CD4-positive, CD25-positive, alpha-beta regulatory T cell (primary cell): ENCODE measurements at places on chromosomes 1 and 21. TPM values are rescaled to one million over a fixed set of nuclear protein-coding genes. Genes with fewer than 3 reads are reported as not detected.

DNA sequence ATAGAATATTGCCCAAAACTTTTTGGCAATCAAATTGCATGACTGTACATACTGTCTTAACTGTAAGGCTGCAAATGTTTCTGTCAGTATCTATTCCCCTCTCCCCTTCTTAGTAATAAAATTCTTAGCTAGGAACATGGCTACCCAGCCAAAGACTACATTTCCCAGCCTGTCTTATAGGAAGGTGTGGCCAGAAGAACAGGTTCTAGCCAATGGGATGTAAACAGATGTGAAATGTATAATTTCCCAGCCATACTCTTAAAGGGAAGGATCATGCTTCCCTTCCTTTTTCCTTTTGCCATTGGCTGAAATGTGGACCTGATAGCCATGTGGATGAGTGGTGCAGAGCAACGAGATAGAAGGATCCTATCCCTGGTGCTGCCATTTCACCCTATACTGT is 7.0 kb upstream of the HIVEP3 start:
- H3K4me1 ChIP-seq, result no peaks in the 10 kb centered on the region
- no peaks in the 10 kb centered on the region for H3K36me3 ChIP-seq
- H3K4me3 ChIP-seq, result no peak overlapping the region

DNA sequence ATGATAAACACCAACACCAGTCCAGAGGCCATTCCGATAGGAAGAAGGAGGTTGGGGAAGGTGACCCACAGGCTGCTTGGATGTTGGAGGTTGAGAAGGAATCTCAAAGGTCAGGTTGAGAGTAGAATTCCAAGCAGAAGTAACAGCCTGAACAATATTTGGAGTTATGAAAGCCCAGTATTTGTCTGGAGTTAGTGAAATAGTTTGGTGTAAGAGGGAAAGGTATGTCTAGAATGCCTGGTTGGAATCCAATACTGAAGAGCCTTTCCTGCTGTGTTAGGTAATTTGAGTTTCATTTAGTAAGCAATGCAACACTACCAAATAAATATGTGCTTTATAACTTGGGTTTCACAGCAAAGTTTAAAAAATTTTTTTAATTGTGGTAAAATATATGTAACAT is 70.5 kb upstream of the MCOLN3 start:
- no peaks in the 10 kb centered on the region for H3K4me1 ChIP-seq
- no peak overlapping the region for H3K4me3 ChIP-seq
- H3K27me3 ChIP-seq, result peaks cover 1% of the 10 kb centered on the region
- no peak overlapping the region for H3K27ac ChIP-seq

DNA sequence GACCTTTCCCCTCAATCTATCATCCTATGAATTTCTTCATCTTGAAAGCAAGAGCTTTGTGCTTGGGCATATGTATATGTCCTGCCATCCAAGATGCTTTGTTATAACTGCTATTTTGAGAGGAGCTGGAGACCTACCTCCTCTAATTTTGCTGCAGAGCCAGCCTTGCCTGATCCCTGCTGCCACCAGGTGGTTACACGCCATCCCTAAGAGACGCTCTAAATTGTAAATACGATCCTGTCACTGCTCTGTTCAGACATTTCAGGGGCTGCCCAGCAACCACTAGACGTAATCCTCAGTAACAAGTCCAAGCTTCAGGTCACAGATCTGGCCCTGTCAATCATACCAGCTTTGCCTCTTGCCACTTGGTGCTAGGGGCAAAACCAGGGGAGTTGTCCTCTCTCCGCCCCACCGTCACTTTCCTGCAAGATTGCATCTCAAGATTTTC is 32.9 kb downstream of the GPA33 start:
- no peaks in the 10 kb centered on the region for H3K27me3 ChIP-seq
- H3K36me3 ChIP-seq, result peaks cover 40% of the 10 kb centered on the region
- H3K27ac ChIP-seq, result no peak overlapping the region
- H3K4me1 ChIP-seq, result peaks cover 5% of the 10 kb centered on the region

Gene KIF26B
- not detected for total RNA-seq
